Caudate nucleus (tissue), 63 donors: ENCODE measurements at places on chromosomes 4 and X.

- DNase-seq, result no peak
These were observed 22.5 kb downstream of the GABRA3 start for GRCh38 chrX:152428596-152428995.

- DNase-seq, result no peak
These were observed 109.1 kb downstream of the PTTG2 start for GRCh38 chr4:38069271-38069760.

DNA sequence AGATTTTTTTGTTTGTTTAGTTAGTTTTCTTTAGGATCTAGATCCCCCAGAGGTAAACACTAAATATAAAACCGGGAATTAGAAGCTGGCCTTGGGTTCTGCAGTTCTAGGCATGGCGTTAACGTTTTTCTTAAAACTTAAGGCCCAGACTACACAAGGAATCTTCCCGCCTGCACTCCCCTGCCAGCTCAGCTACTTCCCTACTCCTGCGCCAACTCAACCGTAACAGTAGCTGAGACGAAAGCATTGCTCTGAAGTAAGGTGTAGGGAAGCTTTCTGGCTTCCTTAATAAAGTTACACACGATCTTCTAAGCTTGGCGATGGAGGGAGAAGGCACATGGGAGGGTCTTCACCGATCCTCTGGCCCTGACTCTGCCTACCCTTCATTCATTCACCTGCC lies 37.1 kb downstream of the CPE start:
- DNase-seq, result no peak

DNA sequence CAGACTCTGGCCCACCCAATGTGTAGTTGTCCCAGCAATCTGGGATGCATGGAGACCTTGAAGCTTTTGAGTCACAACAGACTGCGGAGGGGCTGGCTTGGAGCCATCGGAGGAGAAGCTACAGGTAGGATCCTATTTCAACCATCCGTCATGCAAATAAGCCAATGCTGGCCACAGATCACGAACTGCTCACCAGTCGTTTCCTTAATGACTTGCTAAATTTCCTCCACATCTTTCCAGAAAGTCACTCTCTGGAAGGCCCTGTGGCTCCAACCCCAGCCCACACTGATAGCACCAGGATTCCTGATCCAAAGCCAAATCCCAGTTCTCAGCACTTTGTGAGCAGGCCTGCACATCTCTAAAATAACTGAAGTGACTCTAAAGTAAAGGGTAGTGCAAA lies 321.3 kb downstream of the RAB28 start:
- DNase-seq, result no peak

- no peak for DNase-seq
These were observed 1454.8 kb downstream of the RPA4 start for GRCh38 chrX:98338544-98338943.

GRCh38 chr4:100907465-100908454 lies 389.9 kb upstream of the EMCN start:
- DNase-seq, result no peak

DNA sequence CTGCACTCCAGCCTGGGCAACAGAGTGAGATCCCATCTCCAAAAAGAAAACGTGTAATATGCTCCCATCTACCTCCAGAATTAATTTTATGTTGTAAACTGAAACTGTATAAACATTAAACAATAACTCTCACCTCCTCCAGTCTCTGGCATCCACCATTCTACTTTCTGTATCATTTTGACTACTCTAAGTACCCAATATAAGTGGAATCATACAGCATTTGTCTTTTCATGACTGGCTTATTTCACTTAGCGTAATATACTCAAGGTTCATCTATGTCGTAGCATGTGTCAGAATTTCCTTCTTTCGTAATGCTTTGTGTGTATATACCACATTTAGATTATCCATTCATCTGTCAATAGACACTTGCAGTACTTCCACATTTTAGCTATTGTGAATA lies 20.6 kb downstream of the F8 start:
- DNase-seq, result no peak

DNA sequence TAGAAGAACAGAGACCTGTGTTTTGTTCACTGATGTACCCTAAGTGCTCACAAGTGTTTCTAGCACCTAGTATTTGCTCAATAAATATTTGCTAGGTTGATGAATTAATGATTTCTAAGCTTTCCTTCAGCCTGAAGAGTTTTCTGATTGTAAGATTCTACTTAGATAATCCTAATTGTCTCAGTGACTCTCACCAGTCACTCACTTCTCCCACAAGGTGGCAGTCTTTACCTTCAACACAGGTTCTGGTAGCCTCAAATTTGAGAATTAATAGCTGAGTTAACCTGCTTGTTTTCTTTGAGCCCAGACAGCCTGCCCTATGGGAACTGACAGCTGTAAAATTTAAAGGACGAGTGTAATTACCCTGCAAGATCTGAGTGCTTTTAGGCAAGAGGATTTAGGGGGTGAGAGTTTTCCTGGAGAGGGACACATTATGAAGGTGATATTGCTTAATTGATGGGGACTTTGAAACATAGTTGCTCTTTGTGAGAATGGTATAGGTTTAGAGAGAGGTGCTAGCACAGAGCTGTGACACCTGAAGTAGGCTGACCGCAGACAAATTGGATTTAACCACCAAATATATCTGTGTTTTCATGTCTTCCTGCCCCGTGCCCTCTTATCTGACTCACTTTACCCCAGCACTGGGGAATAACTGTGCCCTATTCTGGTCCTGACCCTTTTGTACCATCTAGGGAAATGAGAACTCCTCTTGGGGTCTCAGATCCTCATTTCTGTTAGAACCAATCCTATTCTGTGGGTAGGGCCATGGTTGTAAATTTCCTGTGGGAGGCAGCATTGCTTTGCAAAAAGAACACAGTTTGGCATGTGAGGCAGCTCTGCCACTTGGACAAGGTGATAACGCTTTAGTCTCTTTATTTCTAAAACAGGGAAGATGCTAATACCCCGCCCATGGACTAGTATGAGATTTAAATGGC lies 27.7 kb downstream of the CD38 start:
- DNase-seq, result no peak

DNA sequence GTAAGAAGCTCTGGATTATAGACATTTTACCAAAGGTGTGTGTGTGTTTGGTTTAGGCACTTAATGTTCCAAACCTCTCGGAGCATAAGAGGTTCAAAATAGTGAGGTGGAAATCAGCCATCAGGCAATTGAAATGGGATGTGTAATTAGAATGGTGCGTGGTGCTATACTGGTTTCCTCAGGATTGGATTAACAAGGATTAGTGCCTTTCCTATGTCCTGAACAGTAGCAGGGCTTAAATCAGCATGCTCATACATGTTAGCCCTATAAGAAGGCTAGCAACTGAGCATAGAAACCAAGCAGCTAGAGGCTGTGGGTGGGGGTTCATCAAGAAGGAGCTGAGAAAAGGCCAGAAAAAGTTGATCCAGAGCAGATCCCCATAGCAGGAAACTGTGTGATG lies 256.8 kb upstream of the CXXC4 start:
- DNase-seq, result no peak

DNA sequence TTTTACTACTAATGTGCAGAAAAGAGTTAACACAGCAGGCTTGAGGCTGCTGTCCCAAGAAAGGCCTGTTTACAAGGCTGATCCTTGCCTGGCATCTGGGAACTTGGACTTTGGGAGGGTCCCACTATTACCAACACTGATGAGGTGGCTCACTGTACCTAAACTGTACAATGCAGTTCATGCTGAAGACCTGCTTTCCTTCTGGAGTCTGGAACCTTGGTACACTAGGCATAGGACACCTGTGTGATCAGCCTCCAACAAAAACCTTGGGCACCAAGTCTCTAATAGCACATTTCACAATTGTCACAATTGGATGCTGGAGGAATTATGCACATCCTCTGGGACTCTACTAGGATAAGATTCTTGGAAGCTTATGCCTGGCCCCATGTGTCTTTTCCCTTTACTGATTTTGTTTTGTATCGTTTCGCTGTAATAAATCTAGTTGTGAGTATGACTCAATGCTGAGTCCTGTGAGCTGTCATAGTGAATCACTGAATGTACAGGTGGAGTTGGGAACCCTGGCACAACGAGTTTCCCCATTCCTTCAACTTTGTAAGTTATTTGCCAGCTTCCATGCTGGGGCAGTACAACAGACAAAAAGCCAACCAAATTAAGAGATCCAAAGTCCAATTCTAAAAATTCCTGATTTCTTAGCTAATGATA lies 45.9 kb downstream of the TEC start:
- DNase-seq, result no peak

GRCh38 chr4:3303923-3304710 lies 11.3 kb downstream of the RGS12 start:
- no peak for DNase-seq

- DNase-seq, result no peak
These were observed 115.4 kb downstream of the PTTG2 start for GRCh38 chr4:38075370-38076152.

GRCh38 chrX:46311581-46312120 lies 233.6 kb downstream of the ZNF674 start:
- no peak for DNase-seq

GRCh38 chrX:40012039-40012867 lies 85.5 kb downstream of the BCOR start:
- no peak for DNase-seq

- no peak for DNase-seq
These were observed 26.5 kb downstream of the RASSF6 start for GRCh38 chr4:73593631-73594241.

DNA sequence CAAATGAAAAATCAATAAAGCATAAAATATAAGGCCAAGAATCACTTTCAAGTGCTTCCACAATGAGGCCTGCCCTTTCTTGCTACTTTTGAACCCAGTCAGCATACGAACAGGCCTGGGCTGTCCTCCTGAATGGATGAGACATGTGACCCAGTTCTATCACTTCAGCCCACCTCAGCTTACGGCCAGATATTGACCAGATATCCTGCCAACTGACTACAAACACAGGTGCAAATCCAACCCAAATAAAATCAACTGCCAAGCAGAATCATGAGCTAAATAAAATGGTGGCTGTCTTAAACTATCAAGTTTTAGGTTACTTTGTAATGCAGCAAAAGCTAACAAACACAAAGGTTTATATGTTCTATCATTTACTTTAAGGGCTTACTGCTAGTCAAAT lies 53.7 kb downstream of the PDS5A start:
- no peak for DNase-seq

- no peak for DNase-seq
These were observed 88.9 kb upstream of the FAT4 start for GRCh38 chr4:125225806-125226205.

DNA sequence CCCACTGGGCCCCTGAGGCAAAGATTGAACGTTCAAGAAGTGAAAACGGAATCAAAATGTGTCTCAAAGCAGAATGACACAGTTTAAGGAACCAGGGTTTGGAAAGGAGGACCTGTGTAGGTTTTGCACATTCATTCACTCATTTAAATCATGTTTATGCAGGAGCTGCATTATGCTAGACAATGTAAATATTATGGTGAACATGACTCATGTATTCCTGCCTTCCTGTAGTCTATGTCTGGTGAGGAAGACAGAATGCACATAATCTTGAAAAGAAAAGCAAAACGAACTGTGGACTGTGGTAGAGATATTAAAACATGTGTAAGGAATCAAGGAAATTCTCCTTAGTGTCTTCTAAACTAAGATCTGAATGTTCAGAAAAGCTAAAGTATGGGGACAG lies 311.8 kb upstream of the SMIM31 start:
- no peak for DNase-seq

- no peak for DNase-seq
These were observed 173.5 kb downstream of the GRID2 start for GRCh38 chr4:92477298-92477697.

GRCh38 chr4:152038238-152038637 lies 277.4 kb upstream of the GATB start:
- no peak for DNase-seq

DNA sequence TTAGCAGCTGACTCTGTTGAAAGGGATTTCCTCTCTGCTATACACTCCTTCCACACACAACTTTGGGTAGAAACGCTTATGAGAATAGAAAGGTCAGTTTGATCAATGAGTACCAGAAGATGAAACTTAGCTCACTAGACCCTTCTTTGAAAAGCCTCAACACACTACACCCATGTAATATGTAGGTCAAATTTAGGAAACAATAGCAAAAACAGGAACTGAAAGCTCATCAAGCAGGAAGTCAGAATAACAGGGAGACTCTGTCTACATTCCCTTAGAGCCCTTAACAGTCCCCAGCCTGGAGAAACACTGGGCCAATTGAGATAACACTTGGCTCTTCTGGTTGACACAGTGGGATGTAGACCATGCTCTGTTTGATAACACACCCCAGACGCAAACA lies 30.7 kb downstream of the SRPX2 start:
- DNase-seq, result no peak

DNA sequence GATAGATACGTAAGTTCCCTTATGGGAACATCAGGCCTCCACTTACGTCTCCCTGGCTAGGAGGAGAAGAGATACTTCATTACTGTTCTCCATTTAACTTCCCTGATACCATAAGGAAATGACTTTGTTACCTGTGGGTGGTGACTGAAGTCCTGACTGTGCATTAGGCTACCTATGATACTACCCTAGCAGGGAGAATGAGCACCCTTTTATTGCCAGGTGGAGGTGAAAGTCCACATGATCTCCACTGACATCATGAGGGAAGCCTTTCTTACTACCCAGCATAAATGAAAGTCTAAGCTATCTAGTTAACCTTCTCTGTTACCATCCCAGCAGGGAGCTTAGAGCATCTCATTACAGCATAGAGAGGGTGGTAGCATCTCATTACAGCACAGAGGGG lies 24.4 kb upstream of the LAMTOR3 start:
- no peak for DNase-seq

DNA sequence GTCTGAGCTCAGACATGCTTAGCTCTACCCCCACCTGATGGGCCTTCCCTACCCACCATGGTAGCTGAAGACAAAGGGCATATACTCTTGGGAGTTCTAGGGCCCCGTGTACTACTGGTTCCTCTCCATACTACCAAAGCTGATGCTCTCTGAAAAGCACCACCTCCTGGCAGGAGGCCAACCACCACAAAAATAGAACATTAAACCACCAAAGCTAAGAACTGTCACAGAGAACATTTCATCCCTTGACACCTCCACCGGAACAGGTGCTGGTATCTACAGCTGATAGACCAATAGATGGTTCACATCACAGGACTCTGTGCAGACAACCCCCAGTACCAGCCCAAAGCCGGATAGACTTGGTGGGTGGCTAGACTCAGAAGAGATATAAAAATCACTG lies 13.4 kb downstream of the EDA2R start:
- no peak for DNase-seq

DNA sequence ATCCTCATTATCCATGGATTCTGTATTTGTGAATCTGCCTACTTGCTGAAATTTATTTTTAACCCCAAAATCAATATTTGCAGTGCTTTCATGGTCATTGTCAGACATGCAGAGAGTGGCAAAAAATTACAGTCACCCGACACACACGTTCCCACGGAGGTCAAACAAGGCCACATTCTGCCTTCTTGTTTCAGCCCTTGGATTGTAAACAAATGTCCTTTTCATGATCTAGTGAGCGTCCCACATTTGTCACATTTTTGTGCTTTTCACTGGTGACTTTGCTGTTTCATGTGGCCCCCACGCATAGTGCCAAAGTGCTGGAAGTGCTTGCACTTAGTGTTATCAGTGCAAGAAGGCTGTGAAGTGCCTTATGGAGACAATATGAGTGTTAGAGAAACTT lies 45.0 kb downstream of the SOD3 start:
- no peak for DNase-seq

- no peak for DNase-seq
These were observed 15.2 kb upstream of the RUFY3 start for GRCh38 chr4:70706516-70706915.
